Right ventricle myocardium inferior (tissue), 1 donor: ENCODE measurements at places on chromosomes 7 and 10. TPM values are rescaled to one million over a fixed set of nuclear protein-coding genes. Genes with fewer than 3 reads are reported as not detected.

DNA sequence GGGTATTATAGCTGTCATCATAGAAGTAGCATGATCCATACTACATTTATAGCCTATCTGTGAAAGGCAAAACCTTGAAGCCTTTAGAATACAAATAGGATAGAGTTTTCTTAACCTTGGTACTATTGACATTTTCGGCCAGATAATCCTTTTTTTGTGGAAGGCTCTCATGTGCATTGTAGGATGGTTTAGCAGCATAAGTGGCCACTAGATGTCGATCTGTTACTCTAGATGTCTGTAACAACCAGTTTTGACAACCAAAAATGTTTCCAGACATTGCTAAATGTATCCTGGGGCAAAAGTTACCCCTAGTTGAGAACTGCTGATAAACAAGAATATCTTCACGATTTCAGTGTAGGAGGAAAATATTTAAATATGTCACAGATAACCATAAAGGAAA is 319.4 kb upstream of the GALNT17 start:
- no peak for DNase-seq

The ACTL6B gene
- not detected for total RNA-seq

DNA sequence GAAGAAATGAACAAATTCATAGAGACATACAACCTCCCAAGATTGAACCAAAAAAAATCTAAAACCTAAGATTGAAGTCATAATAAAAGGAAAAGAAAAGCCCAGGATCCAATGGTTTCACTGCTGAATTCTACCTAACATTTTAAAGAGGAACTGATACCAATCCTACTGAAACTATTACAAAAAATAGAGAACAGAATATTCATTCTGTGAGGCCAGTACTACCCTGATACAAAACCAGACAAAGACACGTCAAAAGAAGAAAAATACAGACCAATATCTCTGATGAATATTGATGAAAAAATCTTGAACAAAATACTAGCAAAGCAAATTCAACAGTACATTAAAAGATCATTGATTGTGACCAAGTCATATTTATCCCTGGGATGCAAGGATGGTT is 128.5 kb upstream of the STEAP1 start:
- no peak for DNase-seq

GRCh38 chr7:151349507-151349853 is 7.9 kb downstream of the NUB1 start:
- no peak for DNase-seq

DNA sequence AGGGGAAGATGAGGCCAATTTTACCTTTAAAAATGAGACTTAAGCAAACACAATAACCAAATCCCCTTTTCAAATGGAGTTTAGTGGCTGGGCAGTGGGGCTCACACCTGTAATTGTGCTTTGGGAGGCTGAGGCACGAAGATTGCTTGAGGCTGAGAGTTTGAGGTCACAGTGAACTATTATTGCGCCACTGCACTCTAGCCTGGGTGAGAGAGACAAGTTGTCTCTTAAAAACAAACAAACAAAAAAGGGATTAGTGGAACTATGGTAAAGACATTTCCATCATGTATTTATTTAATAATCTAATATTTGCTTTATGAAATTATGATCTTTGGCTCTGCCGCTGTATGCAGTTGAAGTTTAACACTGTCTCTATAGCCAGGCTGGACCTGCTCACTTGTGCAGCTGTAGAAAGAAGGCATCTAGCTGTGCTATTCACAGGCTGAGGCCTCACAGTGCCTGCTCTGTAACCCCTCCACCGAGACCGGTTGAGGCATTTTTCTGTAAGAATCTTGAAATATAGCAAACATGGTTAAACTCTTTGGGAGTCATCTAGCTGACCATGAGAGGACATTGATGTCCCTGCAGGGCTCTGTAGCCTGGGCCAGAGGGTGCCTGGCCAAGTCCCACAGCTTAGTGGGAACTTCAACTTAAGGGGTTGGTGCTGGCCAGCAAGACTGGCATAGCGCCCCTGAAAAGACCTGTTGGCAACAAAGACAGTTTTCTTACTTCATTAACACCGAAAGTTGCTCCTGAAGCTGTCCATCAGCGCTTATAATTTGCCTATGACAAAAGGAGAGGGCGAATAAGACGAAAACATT is 131.8 kb downstream of the BMPER start:
- DNase-seq: no peak
